ENCODE measurements at places on chromosomes 1 and 21. TPM values are rescaled to one million over a fixed set of nuclear protein-coding genes. Genes with fewer than 3 reads are reported as not detected.

- no peak overlapping the region for H3K27ac ChIP-seq
- no peaks in the 10 kb centered on the region for H3K36me3 ChIP-seq
Measured at GRCh38 chr21:44548922-44549321, 2.4 kb downstream of the KRTAP10-2 start.

DNA sequence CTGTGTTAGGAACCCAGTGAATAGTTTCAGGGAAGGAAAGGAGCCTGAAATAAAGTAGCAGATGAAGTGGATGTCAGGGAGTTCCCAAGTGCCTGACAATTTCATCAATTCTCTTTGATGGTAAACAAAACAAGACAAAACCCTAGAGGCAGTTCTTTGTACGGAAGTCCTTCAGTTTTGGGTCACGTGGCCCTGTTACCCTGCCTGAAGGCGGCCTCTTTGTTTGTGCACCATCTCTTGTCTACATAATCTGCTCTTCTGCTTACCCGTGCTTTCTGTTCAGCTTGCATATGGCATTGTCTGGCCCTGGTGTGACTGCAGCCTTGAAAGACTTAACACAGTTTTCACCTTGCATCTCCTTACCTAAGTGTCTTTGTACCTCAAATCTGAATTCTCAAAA lies 166.7 kb upstream of the DUSP10 start:
- no peaks in the 10 kb centered on the region for H3K36me3 ChIP-seq
- H3K27me3 ChIP-seq, result no peaks in the 10 kb centered on the region
- no peaks in the 10 kb centered on the region for H3K4me1 ChIP-seq
- no peak overlapping the region for H3K4me3 ChIP-seq
- no peak overlapping the region for H3K27ac ChIP-seq

GRCh38 chr1:226638001-226638601 lies 89.5 kb downstream of the STUM start:
- no peak overlapping the region for H3K27ac ChIP-seq
- no peaks in the 10 kb centered on the region for H3K27me3 ChIP-seq
- H3K4me3 ChIP-seq, result no peak overlapping the region
- DNase-seq, result peak; percentile 24
- no peaks in the 10 kb centered on the region for H3K4me1 ChIP-seq

GRCh38 chr1:110214454-110215404 lies 4.6 kb downstream of the KCNC4 start:
- H3K4me1 ChIP-seq, result peaks cover 32% of the 10 kb centered on the region
- H3K4me3 ChIP-seq, result no peak overlapping the region
- H3K36me3 ChIP-seq, result no peaks in the 10 kb centered on the region
- DNase-seq, result no peak
- H3K27ac ChIP-seq, result no peak overlapping the region
- peaks cover 12% of the 10 kb centered on the region for H3K27me3 ChIP-seq

DNA sequence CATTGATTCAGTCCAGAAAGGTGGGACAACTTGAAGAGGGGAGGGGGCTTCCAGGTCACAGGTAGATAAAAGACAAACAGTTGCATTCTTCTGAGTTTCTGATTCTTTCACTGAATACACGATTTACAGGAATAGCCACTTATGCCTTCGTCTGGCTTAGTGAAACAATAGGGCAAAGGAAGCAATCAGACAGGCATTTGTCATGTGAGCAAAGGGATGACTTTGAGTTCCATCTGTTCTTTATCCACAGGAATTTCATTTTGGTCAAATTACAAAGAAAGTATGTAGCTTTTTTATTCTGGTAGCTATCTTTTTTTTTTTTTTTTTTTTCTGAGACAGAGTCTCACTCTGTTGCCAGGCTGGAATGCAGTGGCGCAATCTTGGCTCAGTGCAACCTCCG lies 202.5 kb downstream of the TTLL7 start:
- no peaks in the 10 kb centered on the region for H3K27me3 ChIP-seq
- no peak for DNase-seq
- H3K36me3 ChIP-seq, result no peaks in the 10 kb centered on the region
- no peak overlapping the region for H3K4me3 ChIP-seq

GRCh38 chr1:247905910-247906503 lies 10.6 kb downstream of the OR2W3 start:
- no peaks in the 10 kb centered on the region for H3K4me1 ChIP-seq
- H3K36me3 ChIP-seq, result no peaks in the 10 kb centered on the region
- no peak for DNase-seq
- no peaks in the 10 kb centered on the region for H3K27me3 ChIP-seq
- peak overlapping the region; percentile 40 for H3K4me3 ChIP-seq

GRCh38 chr1:112713466-112714312 lies 1.4 kb downstream of the PPM1J start:
- no peaks in the 10 kb centered on the region for H3K36me3 ChIP-seq
- no peak for DNase-seq
- peak overlapping the region; percentile 56 for H3K4me3 ChIP-seq
- H3K4me1 ChIP-seq, result peaks cover 10% of the 10 kb centered on the region
- H3K27ac ChIP-seq, result no peak overlapping the region
- H3K27me3 ChIP-seq, result no peaks in the 10 kb centered on the region

DNA sequence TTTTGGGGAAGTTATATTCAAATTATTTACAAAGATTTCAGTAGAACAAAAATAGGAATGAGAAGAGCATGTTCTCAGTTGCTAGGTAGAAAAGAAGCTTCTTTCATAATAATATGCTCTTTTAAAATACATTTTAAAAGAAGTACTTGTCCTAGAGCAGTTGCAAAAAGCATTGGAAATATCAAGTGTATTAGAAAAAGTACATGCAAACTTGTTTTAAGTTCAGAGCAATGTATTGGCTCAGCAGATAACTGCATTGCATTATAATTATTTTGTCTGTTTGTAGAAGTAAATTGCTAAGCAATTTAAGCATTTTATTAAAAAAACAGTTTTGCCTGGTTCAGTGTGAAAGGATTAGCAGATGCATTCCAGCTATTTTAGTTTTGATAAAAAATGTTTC lies 806.4 kb downstream of the USP25 start:
- no peaks in the 10 kb centered on the region for H3K36me3 ChIP-seq
- H3K27ac ChIP-seq, result peak overlapping the region; percentile 77
- H3K4me3 ChIP-seq, result peak overlapping the region; percentile 21
- no peaks in the 10 kb centered on the region for H3K27me3 ChIP-seq
- no peak for DNase-seq

DNA sequence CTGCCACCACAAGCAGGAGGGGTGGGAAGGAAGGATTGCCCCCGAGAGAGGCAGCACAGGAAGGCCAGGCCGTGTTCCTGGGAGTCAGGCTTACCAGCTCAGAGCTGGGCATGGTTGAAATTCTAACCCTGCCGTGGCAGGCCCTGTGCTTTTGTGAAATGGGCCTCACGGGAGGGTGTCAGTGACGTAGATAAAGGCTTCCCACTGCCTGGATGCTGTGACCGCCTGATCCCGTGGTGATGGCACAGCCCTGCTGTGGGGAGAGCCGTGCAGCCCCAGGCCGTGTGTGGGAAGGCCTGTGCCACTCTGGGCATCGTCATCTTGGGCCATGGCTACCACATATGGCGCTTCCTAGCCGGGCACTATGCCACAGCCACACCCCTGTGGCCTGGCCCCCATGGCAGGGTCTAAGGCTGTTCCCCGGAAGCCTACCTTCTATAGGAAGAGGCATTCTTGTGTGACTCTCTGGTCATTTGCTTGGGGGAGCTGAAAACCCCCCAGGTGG lies 161.3 kb downstream of the PCBP3 start:
- H3K27me3 ChIP-seq, result no peaks in the 10 kb centered on the region
- H3K36me3 ChIP-seq, result no peaks in the 10 kb centered on the region
- H3K27ac ChIP-seq, result no peak overlapping the region
- no peak overlapping the region for H3K4me3 ChIP-seq
- H3K4me1 ChIP-seq, result no peaks in the 10 kb centered on the region

The BGLAP gene
- 2.9 TPM for polyA plus RNA-seq

DNA sequence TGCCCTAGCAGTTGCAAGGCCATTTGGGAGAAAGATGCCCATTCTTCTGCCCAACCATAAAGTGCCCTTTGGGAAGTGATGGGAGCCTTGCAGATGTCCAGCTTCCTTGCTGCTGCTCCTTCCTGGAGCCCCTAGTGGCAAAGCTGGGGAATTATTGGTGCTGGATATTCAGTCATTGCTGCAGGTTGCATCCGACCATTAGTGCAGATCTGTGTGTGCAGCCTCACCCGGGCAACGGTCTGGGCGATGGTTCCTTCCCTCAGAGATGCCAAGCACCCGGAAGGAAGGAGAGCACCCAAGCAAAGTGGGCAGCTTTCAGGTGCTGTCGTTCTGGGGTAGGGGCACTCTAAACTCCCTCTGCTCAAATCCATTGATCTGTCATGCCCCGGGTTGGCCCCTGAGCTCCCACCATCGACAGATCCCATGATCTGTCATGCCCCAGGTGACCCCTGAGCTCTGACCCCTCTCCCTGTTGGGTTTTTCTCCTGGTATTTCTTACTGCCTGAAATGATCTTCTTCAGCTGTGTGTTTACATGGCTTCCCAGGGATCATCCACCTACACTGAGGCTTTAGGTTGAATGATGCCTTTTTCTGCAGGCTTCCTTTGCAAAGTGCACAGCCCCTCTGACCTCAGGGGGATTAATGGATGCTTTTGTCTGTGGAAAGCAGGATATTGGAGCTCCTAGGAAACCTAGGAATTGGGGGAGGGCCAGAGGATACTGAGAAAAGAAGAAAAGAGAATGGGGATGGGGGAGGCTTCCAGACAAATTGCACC lies 467.5 kb downstream of the PTPRU start:
- DNase-seq, result no peak
- H3K4me1 ChIP-seq, result no peaks in the 10 kb centered on the region
- no peaks in the 10 kb centered on the region for H3K36me3 ChIP-seq
- H3K27me3 ChIP-seq, result peaks cover 39% of the 10 kb centered on the region
- no peak overlapping the region for H3K4me3 ChIP-seq

GRCh38 chr1:175072099-175072951 lies 4.7 kb downstream of the TNN start:
- no peaks in the 10 kb centered on the region for H3K4me1 ChIP-seq
- H3K4me3 ChIP-seq, result no peak overlapping the region
- no peaks in the 10 kb centered on the region for H3K36me3 ChIP-seq
- H3K27me3 ChIP-seq, result no peaks in the 10 kb centered on the region
- DNase-seq, result peak; percentile 31
- no peak overlapping the region for H3K27ac ChIP-seq

The PDZK1IP1 gene
- polyA plus RNA-seq, result 1.4 TPM
